CD8-positive, alpha-beta T cell (primary cell): ENCODE measurements at places on chromosomes 3 and 15.

DNA sequence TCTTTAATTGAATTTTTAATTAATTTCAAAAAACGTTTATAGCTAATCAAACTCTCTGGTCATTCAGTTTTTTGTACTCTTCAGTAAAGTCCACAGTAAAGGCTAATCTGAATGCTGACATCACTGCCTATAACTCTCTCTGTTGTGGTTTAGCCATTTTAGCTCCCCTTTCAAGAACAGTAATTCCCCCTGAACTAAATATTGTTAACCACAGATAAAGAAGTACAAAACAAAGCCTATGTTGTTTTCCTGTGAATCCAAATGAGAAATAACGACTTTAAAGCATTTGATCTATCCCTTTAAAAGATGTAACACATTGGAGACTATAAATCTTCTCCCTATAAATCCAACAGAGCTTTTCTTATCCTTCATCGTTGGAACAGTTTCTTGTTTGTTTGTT lies 94.2 kb downstream of the ZBTB20 start:
- no peak for DNase-seq

GRCh38 chr3:10976770-10977169 lies 15.8 kb upstream of the SLC6A1 start:
- DNase-seq, result no peak

- DNase-seq, result no peak
Observed at GRCh38 chr3:135226057-135226456, 431.0 kb downstream of the EPHB1 start.

DNA sequence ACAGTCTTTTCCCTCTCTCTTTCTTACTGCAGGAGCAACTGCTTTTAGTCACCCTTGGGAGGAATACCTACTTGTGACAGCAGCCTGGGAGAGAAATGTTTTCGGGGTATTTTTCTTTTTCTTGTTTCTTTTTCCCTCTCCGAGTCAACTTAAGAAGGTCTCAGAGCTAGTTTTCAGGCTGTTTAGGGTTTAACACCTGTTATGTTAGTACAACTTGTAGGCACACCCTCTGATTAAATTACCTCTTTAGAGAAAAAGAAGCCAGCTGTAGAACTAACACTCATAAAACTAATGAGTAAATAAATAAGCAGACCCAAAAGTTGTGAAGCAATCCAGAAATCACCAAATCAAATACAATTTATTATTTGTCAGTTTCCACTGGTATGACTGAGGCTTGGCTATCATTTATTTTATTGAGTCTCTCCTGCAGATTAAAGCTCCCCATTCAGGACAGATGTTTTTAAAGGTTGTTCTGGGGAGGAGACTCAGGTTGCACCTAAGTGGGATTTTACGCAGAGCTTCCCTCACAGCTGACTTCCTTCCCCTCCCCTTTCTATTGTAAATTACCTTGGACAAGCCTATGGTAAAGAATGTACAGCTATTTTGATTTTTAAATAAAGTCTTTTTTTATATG lies 112.5 kb downstream of the FOXB1 start:
- DNase-seq, result no peak

DNA sequence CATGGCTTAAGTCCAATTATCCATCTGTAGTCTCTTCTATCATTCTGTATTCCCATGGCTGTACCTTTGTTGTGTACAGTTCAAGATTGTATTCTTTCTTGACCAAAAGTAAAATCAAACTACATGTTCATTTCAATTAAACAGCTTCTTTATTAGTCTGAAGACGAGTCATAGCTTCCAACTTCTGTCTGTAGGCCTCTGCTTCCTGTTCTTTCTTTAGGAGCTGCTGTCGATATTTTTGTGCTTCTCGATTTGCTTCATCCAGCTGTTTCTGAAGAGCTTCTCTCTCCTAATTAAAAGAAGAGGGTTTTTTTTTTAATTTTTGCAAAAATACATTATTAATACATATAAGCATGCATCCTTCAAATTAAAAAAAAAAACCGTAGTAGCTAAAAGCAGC lies 13.0 kb upstream of the HDC start:
- DNase-seq, result no peak
